Fibroblast of mammary gland (primary cell): ENCODE measurements at places on chromosomes 5 and 9.

DNA sequence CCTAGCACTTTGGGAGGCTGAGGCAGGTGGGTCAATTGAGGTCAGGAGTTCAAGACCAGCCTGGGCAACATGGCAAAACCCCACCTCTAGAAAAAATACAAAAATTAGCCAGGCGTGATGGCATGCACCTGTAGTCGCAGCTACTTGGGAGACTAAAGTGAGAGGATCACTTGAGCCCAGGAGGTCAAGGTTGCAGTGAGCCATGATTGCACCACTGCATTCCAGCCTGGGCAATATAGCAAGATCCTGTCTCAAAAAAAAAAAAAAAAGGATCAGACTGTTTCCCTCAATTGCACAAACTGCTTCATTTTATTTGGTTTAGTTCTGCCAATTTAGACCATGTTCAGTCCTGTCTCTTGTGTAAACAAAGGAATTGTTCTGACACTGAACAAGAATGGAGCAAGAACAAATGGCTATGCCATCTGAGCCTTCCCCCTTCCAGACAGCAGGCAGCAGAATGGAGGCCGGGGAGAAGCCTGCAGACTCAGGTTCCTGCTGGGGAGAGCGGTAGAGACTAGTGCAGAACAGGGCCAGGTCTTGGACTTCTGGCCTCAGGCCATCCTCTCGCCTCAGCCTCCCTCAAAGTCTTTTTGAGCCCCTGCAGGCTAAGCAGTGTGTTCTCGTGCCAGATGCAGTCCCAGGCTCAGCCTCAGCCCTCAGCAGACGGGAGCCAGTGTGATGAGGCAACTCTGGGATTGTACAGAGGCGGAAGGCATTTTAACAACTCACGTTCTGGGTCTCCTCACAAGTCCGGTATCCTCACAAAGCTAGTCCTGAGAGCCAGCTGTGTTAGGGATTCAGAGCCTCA is 18.2 kb downstream of the HNRNPH1 start:
- DNase-seq, result peak; percentile 62

DNA sequence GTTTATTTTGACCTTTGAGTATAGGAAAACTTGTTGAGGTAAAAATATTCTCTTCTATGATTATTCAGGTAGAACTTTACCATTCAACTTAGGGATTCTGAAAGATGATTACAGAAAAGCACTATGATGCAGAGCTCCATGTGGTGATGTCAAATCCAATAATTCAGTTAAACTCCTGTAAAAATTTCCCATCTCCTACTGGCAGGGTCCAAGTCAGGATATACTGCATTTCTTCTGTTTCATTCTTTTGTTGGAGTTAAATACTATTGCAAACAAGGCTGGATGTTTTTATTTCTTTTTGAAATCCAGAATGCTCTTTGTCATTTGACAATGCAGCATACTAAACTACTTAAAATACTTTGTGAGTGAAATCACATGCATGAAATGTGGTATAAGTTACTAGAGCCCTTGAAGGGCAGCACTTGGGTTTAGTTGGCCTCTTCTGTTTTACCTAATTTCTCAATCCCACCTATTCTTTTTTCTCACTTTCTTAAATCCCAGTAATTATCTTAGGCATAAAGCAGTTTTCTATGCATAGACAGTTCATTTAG is 204.5 kb downstream of the FBXL7 start:
- DNase-seq, result peak; percentile 42

GRCh38 chr9:112286926-112287325 is 46.5 kb downstream of the PTBP3 start:
- no peak for DNase-seq

GRCh38 chr5:60611099-60611740 is 88.7 kb downstream of the DEPDC1B start:
- no peak for DNase-seq

- no peak for DNase-seq
Measured at GRCh38 chr5:80976985-80977384, 16.8 kb downstream of the RASGRF2 start.

DNA sequence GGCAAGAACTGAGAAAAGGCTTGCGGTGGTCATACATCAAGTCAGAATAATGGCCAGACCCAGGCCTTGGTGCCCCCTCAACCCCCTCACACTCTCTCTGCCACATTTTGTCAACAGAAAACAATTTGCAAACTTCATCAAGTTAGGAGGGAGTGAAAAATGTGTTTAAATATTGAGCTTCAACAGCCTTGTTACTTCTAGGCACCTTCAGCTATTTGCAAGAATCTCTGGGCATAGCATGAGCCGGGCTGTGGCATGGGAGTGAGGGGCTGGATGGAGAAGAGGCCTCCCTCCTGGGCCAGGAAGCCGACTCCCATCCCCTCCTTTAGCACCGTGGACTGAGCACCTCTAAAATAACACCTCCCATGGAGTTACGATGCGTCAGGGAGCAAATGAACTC is 52.2 kb upstream of the GRHPR start:
- no peak for DNase-seq

DNA sequence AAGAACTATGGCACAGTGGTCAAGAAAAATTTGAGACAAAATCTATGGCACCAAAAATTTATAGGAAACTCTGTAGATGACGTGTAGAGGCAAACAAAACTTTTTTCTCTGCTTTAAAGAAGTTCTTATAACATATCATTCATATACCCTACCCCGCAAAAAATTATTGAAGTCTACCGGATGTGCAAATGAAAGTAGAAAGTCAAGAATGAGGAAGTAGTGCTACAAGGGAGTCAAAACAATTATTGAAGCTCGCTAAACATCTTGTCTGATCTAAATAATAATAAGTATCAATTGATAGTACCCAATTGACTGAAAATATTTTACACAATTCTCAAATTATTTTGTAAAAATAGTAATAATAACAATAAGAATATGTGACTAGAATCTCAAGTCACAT is 398.5 kb downstream of the TAF11L14 start:
- DNase-seq, result no peak

DNA sequence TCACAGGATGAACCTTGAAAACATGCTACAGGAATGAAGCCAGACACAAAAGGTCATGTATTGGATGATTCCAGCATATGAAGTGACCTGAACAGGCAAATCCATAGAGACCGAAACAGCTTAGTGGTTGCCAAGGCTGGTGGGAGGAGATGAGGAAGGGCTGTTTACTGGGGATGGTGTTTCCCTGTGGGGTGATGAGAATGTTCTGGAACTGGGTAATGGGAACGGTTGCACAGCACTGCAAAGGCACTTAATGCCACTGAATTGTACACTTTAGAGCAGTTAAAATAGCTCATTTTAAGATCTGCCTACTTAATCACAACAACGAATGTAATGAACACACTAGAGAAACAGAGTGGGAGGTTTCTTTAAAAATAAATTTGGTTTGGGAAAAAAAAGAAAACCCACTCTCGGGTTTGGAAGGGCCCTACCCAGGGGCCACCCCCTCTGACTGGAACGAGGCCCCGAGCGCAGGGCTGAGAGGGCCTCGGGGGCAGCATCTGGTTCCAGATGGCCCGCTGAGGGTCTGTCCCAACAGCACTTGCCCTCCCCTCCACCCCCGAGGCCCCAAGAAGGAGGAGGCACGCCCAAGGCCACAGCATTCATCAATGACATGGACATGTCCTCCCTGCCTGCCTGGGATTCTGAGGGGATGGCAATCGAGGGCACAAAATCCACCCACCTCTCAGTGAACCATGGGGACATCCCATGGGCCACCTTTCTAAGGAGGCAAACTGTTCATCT is 31.7 kb downstream of the SARDH start:
- peak; percentile 25 for DNase-seq

- no peak for DNase-seq
Measured at GRCh38 chr9:107621436-107621835, 131.9 kb upstream of the KLF4 start.

DNA sequence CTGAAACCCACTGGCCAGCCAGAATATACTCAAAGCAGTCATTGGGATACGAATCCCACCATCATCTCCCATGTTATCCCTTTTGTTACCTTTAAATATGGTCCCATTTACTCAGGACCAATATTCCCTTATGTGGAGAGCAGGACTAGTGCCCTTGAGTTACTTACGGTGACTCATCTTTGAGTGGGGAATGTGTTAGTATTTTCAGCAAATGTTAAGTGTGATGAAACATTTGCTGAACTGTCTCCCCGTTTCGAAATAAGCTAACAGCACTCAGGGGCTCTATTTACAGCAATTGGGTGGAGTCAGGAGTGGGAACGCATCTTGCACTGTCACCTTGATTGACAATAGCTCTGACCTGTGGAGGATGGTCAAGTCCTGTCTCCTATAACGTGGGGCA is 67.4 kb downstream of the CTSL start:
- DNase-seq, result peak; percentile 98

DNA sequence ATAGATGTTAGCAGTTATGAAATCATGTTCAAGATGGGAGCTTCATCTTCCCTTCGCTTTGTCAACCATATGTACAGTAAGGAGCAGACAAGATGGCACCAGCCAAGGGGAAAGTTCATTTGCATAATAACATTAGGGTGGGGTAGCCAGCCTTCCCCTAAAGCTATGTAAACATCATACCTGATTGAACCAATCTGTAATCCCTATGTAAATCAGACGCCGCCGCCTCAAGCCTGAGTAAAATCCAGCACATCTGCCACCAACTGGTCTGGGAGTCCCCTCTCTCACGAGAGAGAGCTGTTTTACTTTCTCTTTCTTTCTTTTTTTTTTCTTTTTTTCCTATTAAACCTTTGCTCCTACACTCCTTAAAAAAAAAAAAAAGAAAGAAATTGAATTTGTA is 30.8 kb upstream of the REEP2 start:
- no peak for DNase-seq

- DNase-seq, result no peak
Measured at GRCh38 chr9:79369676-79370075, 202.1 kb upstream of the TLE4 start.

DNA sequence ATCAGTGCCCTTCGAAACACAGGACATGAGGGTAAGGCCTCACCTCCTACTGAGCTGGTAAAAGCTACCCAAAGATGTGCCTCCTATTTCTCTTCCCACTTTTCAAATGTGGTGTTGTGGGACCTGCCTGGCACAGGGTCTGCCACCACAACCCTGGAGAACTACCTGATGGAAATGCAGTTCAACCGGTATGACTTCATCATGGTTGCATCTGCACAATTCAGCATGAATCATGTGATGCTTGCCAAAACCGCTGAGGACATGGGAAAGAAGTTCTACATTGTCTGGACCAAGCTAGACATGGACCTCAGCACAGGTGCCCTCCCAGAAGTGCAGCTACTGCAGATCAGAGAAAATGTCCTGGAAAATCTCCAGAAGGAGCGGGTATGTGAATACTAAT is 1.9 kb downstream of the IRGM start:
- peak; percentile 38 for DNase-seq

DNA sequence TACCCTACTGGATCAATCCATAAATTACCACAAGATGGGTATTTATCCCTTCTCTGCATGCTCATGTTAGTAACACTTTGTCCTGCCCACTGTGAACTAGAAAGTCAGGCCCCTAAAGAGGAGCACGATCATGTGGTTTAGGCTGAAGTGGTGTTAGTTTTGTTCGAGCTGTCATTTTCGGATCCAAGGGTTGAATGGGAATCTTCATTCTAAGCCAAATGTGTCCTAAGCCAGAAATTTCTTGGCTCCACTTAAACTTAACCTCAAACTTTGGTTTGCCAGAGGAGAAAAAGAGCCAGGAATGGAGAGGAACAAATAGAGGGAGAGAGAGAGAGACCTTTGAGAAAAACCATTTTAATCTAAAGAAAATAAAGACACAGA is 837.7 kb upstream of the ZNF608 start:
- no peak for DNase-seq
